ENCODE measurements at places on chromosomes 3 and 15. TPM values are rescaled to one million over a fixed set of nuclear protein-coding genes. Genes with fewer than 3 reads are reported as not detected.
A peak's percentile ranks its signal among the peaks of the same experiment; 100 is the strongest.

GRCh38 chr15:95365511-95366107, 964.9 kb upstream of the NR2F2 start:
- peak; percentile 99 for DNase-seq

DNA sequence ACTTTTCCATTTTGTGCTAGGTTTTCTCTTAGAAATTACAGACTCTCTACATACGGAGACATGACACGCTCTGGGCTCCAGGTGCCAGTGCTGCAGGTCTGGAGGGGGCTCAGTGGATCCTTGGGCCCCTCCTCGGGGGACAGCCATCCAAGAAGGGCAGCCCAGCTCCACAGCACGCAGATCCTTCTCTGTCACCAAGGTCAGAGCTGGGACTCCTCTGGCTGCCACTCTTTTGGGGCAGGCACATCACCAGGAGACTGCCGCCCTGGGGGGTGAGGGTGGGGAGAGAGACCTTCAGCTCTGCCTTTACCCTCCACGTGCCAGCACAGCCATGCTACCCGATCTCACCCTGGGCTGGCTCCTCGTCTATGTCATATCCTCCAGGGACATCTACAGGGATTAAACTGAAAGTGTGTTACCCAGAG, 65.6 kb downstream of the ATP10A start:
- no peak for DNase-seq

GRCh38 chr3:110157221-110157620, 819.9 kb upstream of the DPPA4 start:
- DNase-seq = no peak

DNA sequence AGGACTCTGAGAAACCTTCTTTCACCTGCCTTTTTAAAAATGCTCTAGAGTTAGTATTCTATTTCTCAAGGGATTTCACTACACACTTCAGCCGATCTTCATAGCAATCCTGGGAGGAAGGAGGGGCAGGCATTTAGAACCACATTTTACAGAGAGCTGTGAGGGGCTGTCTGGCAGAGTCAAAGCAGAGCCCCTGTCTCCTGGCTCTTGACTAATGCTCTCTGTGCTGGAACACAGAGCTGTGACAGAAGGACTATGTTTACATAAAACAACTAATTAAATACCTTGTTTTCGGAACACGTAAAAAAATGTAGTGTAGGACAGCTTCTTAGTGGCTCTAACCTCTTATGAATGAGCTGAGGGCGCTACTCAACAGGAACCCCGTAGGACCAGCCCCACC, 7.6 kb upstream of the SPTBN5 start:
- DNase-seq = no peak

GRCh38 chr15:77827860-77828259, 195.1 kb upstream of the LINGO1 start:
- no peak for DNase-seq

GRCh38 chr3:74353039-74353438, 261.4 kb downstream of the CNTN3 start:
- DNase-seq = no peak

DNA sequence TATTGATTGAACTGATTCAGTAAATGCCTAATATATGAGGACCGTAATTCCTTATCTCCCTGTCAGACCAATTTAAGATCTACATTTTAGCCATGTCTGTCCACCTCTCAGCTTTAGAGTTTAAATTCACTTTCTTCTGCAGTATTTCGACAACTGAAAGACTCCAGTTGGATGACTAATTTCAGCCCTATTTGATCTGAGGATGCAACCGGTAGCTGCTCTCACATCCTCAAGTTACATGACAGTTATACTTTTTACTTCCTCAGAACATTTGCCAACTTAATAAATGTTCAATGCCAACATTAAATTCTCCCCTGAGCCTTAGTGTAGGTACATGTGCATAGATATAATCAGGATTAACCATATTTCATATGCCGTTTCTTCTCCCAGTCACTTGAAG, 2.5 kb upstream of the HHLA2 start:
- DNase-seq = no peak

GRCh38 chr3:50490424-50490823, 13.0 kb downstream of the CACNA2D2 start:
- DNase-seq = no peak

DNA sequence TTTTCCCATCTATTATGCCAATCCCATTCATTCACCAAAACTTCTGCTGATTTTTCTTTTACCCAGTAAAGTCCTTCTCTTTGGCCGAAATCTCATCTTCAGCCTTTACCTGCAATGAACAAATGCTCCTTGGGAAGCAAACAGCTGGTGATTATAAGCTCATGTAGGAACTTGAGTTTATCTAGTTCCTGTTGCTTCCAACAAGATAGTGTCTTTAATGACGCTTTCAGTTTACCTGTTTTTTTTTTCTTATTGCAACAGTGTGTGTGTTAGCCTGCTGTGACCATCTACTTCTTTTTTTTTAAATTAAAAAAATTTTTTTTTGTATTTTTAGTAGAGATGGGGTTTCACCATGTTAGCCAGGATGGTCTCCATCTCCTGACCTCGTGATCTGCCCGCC, 156.0 kb downstream of the CD47 start:
- no peak for DNase-seq

DNA sequence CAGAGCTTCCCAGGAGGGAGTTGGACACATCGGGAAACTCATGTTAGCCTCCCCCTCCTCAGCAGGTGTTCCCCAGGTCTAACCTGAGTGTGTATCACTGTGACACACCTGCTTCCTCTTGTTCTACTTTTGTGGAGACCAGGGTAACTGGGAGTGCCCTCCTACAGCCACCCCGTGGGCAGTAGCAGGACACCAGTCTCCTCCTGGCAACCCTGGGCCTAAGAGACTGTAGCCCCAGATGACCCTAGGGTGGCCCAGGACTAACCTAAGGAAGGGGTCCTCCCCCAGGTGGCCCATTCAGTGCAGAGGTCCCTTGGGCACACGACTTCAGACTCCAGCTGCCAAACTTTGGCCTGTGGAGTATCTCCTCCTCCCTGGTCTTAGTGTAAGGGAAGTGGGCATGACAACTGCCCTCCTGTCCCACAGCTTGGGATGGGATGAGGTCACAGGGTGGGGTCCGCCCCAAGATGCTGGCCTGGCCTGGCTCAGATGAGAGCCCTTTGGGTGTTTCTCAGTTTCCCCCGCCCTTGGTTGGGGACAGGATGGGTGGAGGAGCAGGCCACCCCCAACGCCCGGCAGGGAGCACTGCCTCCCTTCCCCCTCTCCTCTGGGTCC, 4.8 kb downstream of the CSK start:
- DNase-seq = no peak

DNA sequence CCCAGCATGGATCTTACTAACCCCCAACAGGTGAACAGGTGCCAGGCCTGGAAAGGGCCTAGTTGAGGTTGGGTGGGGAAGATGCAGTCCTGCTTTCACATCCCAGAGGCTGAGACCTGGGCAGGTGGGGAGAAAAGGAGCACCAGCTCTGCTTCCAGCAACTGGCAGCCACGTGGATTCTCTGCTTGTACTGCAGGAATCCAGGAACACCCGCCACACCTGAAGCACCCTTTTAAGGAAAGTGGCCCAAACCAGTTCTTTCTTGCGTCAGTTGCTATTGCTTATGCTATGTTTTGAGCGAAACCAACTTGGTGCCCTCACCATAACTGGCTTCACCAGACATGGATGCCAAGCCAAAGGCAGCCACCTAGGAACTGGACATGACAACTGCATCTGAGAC, 28.1 kb upstream of the NEO1 start:
- DNase-seq = no peak

The ISLR2 gene
- not detected for total RNA-seq

The CGNL1 gene
- 21.1 TPM for total RNA-seq

The STRIT1 gene
- not detected for total RNA-seq

The GOLGA6B gene
- not detected for total RNA-seq

The NEK11 gene
- total RNA-seq = 2.8 TPM

Data from dermis blood vessel endothelial cell (primary cell).